NCI-H1092 (cell line): ENCODE measurements at places on chromosomes 6 and 20.

- DNase-seq: no peak
Measured at GRCh38 chr6:4947716-4948115, 56.1 kb downstream of the RPP40 start.

DNA sequence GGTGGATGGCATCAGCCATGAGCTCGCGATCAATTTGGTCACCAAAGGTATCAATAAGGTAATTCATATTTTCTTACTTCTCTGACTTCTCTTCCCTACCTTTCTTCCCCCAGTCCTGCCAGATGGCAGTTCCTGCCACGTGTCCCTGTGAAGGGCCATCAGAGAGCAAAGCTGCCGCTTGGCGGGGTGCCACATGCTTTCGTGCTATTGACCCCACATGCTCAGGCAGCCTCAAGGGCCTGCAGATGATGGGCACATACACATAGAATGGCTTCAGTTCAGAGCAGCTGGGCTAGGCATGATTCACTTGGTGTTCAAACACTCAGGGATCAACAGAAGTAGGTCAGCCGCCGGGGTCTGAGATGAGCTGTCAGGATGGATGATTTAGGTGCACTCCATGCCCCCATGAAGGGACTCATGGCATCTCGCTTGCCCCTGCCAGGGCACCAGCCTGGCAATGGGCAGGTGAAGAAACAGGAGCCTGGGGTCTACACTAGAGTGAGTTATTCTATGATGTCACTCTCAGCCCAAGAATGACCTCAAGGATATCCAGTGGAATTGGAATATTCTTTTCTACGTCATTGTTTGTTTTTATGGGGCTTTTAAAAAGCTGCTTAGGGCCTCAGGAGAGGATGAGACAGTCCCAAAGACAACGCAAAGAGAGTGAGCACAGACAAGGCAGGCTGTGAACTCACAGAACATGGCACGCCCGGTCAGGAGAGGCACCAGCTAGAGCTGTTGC is 25.5 kb downstream of the BANF2 start:
- DNase-seq: peak; percentile 86

GRCh38 chr20:53801609-53802370 is 208.2 kb upstream of the ZNF217 start:
- DNase-seq: no peak

GRCh38 chr6:105186576-105186975 is 6.8 kb upstream of the POPDC3 start:
- no peak for DNase-seq

- no peak for DNase-seq
Measured at GRCh38 chr20:45218636-45219035, 2.5 kb upstream of the SEMG2 start.

DNA sequence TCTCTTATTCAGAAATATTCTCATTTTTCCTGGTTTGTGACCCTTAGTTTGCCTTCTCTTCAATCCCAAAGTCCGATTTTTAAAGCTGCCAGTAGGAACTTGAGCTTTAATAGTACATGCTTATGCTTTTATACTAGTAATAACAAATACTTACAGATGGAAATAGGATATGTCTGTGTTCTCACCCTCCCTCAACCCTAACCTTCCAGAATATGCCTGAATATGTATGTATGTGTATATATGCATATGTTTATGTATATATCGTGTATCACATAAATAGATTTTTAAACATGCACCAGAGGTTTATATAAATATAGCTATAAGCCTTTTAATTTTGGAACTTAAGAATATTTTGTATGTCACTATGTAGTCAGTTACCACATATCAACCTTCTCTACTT is 38.8 kb downstream of the CDYL start:
- DNase-seq: no peak

GRCh38 chr20:5945963-5946362 is 4.4 kb downstream of the TRMT6 start:
- no peak for DNase-seq

DNA sequence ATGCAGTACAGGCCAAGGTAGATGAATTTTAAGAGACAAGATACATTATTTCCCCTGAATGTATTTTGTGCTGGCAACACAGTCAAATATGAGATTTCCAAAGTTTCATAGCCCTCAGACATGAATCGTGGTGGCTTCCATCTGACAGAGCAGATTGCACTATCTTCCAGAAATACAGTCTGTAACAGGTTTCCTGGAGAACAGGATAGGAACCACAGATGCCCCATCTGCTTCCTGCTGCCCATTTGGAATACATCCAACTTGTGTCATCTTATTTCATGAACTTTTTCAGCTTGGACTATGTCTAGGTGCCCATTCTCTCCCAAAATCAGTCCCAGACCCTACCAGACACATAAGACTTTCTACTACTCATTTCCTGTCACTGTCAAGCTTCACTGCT is 426.0 kb downstream of the KIF16B start:
- DNase-seq: no peak

GRCh38 chr6:53959717-53960116 is 151.5 kb upstream of the MLIP start:
- no peak for DNase-seq

DNA sequence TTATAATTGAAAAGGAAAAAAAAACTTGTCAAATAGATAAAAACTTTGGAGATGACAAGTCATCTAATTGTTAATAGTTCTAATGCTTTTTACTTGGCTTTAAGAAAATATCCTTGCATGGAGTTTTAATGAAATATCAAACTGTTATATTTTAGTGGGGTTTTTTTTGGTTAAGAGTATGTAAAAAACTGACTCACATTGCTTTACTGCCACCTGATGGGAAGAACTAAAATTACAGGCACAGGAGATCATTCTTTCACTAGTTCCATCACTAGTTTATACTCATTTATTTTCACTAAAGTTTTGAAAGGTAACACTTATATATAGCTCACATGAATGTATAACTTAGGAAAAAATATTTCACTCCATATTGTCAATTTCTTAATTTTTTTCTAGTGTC is 309.1 kb downstream of the LMBRD1 start:
- DNase-seq: no peak

DNA sequence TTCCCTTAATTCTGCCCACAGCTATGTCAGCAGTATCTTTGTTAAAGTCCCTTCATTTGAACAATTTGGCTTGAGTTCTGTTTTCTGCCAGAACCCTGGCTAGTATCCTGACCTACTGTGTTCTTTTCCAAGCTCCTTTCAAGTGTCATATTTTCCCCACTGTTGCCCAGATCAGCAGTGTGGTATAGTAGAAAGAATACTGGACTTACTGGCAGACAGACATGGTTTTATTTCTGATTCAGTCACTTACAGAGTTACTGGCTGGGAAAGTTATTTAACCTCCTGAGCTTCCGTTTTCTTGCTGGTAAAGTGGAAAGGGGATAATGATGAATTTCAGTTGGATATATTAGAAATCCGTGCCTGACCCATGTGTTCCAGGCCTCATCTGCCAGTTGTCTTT is 39.8 kb upstream of the RAB23 start:
- DNase-seq: no peak

- no peak for DNase-seq
Measured at GRCh38 chr6:148811459-148811858, 64.6 kb downstream of the UST start.

- no peak for DNase-seq
Measured at GRCh38 chr20:30921286-30922071, 336.0 kb upstream of the DEFB115 start.

- no peak for DNase-seq
Measured at GRCh38 chr6:84979541-84979940, 215.1 kb upstream of the TBX18 start.

GRCh38 chr20:19314621-19315020 is 102.2 kb downstream of the SLC24A3 start:
- no peak for DNase-seq

- DNase-seq: no peak
Measured at GRCh38 chr20:23152902-23153301, 66.8 kb upstream of the CD93 start.

- DNase-seq: no peak
Measured at GRCh38 chr6:1164600-1164999, 147.3 kb upstream of the FOXQ1 start.

GRCh38 chr20:48777005-48777404 is 50.8 kb downstream of the PREX1 start:
- no peak for DNase-seq

- DNase-seq: peak; percentile 64
Measured at GRCh38 chr20:38221119-38221589, 39.4 kb downstream of the KIAA1755 start.

- no peak for DNase-seq
Measured at GRCh38 chr6:110636781-110637180, 160.4 kb upstream of the SLC22A16 start.

GRCh38 chr6:167565388-167565787 is 240.5 kb downstream of the TTLL2 start:
- DNase-seq: no peak

DNA sequence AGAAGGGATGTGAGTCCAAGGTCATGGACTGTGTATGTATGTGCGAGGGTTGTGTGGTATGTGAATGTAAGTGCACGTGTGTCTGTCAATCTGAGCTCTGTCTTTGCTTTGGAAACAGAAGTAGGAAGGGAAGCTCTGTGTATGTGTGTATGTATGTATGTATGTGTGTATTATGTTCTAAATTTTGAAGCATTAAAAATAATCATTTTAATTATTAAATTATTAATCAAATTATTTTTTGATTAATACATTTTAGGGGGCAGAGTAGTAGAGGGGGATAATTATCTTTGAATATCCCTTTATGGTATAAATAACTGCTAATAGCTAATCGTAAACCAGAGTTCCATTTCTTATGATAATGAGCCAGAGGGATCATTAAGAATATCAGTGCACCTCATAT is 42.8 kb downstream of the SH3BGRL2 start:
- DNase-seq: no peak

GRCh38 chr6:157433678-157434081 is 52.7 kb downstream of the ZDHHC14 start:
- DNase-seq: no peak

DNA sequence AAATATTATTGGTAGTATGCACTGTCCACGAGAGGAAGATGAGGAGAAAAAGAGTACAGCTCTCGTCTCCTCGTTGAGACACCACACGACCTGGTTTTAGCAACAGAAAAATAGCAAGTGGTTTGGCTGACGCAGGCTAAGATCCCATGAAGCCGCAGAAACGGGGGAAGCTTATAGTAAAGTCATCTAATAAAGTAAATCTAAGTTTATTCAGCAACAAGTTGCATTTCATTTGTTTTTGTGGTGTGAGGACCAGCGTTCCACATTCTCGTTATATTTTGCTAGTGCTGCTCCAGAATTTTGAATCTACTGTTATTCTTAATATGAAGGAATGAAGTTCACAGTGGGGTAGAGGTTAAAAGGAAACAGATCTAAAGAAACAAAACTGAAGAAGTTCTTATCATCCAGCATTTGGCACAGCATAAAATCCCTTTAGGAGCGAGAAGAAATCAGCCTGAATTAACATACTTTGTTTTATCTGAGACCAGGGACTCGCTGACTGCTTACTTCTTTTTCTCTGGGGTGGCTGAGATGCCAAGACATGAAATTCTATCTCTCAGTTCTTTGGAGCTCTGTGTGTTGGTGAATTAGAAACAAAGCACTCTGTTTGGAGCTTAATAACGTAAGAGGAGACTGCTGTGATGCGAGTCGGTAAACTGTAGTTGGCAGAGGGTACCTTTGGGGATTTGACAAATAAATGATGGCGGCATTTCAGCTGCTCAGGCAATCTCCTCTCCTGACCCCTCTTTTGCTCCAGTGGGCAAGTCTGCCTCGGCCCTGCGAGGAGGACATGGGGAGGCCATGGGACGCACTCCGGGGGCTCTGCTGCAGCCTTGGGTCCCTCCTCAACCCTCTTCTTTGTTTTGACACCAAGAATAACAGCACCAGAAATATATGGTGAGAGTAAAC is 24.9 kb upstream of the IRF4 start:
- no peak for DNase-seq
